ENCODE measurements at places on chromosomes 13 and 19.

- DNase-seq = no peak
These were observed 268.7 kb downstream of the NHLRC3 start for GRCh38 chr13:39306639-39307589.

DNA sequence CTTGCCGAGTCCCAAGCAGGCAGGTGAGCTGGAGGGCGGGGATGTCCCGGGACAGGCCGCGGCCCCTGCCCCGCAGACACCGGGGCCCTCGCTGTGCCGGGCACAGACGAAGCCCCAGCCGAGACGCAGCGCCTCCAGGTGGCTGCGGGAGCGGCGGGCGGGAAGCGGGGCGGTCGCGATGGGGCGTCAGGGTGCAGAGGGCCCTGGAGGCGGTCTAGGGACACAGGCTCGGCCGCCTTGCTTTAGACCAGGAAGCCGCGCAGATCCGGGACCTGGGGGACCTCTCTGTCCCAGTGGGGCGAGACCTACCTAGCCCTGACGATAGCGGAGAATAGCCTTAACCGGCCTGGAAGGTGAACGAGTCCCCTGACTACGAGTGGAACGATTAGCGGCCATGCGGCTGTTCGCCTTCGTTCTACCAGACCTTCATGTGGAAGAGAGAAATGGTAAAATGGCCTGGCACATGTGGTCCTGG is 4.2 kb upstream of the ZNF564 start:
- no peak for DNase-seq

GRCh38 chr19:29708554-29709439 is 6.3 kb downstream of the C19orf12 start:
- DNase-seq = no peak

- DNase-seq = no peak
These were observed 8.2 kb downstream of the ZNF677 start for GRCh38 chr19:53246498-53246897.

DNA sequence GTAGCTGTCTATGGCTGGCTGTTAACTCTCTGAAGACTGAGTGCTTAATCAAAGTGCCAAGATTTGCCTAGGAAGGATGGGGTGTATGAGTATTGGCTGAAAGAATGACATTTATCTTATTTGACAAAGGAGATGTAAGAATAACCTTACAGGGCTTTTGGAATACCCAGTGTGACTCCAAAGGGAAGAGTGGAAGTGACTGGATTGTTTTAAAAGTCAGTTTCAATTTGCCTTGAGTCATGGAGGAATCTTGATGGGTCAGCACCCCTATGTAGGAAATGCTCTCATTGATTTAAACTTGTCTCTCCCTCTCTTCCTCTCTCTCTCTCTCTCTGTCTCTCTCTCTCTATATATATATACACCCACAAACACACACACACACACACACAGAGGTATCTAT is 118.4 kb upstream of the CLDN10 start:
- DNase-seq = no peak

DNA sequence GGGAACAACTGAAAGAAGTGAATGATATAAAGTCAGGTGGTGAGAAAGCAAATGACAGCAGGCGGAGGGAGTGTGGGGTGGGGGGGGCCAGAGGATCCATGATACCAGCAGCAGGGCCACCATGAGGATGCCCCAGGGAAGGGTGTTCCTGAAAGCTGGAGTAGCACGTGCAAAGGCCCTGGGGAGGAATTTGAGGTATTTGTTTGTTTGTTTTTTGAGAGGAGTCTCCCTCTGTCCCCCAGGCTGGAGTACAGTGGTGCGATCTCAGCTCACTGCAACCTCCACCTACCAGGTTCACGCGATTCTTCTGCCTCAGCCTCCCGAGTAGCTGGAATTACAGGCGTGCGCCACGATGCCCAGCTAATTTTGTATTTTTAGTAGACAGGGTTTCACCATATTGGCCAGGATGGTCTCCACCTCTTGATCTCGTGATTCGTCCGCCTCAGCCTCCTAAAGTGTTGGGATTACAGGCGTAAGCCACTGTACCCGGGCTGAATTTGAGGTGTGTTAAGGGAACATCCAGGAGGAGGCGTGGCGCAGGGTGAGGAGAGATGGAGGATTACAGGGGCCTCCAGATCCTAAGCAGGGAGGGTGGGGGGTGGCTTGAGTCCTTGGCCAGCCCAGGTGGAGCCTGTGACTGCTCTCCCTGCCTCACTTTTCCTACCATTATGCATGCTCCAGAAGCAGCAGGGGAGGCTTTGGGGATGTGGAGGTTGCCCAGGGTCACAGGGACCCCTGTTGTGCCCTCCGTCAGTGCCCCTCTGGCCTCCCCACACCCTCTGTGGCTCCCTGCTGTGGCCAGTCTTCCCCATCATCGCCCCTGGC is 12.4 kb upstream of the JUND start:
- DNase-seq = no peak

Data from hematopoietic multipotent progenitor cell treated with erythropoietin and hydrocortisone succinate and interleukin-3 and kit ligand, for 17 days (in vitro differentiated cells).